Inflammatory macrophage treated with lipopolysaccharide for 1 hour (primary cell): ENCODE measurements at places on chromosomes 12 and 14.

- no peak for DNase-seq
Measured at GRCh38 chr12:49330032-49330619, 6.9 kb downstream of the C1QL4 start.

GRCh38 chr12:42090899-42091298, 53.8 kb downstream of the GXYLT1 start:
- DNase-seq = no peak

GRCh38 chr12:19894803-19895202, 455.5 kb downstream of the AEBP2 start:
- peak; percentile 53 for DNase-seq

DNA sequence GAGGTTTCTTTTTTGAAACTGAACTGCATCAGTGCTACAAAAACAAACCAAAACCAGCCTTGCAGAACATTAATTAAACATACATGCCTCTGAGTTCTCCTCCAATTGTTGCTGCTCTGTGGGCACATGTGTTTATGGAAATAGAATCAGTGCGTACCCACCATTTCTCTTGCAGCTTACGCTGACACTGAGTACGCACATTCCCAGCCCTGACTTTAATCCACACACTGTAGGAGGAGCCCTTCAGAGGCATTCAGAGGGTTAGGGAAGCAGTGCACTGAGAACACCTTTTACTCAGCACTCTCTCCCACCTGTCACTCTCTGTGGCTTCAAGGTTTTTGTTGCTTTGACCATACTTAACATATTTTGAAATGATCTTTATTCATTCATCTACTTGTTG, 250.5 kb upstream of the PWP1 start:
- no peak for DNase-seq
